ENCODE measurements at places on chromosomes 16 and 17.
A peak's percentile ranks its signal among the peaks of the same experiment; 100 is the strongest.

DNA sequence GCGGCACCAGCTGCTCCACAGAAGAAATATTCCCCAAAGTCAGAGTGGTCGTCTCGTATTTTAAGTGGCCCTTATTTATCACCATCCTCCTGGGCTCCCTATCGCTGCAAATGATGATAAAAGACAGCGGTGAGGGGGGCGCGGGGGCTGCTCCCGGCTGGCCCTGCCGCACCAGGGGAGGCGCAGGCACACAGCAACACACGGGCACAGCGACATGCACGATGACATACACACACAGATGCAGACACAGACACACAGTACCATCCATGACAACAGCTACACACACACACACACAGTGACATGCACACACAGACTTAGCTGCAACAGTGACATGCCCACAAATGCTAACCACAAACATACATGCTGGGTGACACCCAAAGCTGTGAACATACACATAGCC, 52.5 kb downstream of the MRM1 start:
- DNase-seq, result no peak

GRCh38 chr17:20066253-20066652, 57.1 kb downstream of the SPECC1 start:
- DNase-seq, result no peak

DNA sequence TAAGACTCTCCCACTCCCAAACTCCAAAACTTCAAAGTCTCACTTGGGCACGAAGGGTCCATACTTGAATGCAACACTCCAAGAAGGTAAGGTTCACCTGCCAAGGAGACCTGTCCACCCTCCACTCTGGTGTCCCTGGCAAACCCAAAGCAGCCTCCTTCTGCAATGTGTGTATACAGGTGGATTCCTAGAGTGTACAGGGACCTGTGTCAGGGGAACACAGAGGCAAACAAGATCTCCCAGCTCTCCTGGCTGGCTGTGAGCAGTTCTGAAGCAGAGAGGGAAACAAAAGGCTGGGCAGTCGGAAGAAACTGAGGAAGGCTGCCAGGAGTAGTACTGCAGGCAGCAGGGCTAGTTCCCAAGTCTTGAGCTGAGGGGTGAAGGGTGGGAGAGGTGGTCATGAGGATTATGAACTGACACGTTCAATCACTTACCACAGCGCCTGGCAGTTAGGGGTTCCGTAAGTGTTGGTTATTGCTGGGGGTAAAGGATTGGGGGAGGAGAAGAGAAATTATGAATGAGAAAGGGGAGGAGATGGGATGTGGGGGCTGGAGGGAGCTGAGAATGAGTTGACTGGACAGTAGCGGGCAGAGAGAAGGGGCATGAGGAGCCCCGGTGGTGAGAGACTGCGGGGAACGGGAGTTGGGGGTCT, 795 bp downstream of the KCTD13 start:
- no peak for DNase-seq

GRCh38 chr16:64712026-64712425, 409.8 kb downstream of the CDH11 start:
- DNase-seq, result no peak

DNA sequence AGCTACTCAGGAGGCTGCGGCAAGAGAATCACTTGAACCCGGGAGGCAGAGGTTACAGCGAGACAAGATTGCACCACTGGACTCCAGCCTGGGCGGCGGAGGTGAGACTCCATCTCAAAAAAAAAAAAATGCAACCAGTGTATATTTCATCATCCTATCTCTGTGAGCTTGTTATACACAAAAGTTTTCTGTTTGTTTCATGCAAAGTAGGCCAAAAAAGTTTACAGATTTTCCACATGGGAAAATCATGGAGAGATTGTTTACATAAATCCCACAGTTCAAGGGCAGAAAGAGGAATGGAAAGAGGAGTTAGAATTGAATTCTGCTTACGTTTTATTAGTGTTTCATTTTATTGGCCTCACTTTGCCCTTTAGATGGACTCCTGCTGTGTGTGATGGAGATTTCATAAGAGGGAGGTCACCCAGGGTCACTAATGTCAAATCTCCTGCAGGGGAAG, 24.7 kb downstream of the NARF start:
- no peak for DNase-seq

GRCh38 chr17:80008383-80008840, 27.3 kb downstream of the TBC1D16 start:
- DNase-seq, result peak; percentile 61

DNA sequence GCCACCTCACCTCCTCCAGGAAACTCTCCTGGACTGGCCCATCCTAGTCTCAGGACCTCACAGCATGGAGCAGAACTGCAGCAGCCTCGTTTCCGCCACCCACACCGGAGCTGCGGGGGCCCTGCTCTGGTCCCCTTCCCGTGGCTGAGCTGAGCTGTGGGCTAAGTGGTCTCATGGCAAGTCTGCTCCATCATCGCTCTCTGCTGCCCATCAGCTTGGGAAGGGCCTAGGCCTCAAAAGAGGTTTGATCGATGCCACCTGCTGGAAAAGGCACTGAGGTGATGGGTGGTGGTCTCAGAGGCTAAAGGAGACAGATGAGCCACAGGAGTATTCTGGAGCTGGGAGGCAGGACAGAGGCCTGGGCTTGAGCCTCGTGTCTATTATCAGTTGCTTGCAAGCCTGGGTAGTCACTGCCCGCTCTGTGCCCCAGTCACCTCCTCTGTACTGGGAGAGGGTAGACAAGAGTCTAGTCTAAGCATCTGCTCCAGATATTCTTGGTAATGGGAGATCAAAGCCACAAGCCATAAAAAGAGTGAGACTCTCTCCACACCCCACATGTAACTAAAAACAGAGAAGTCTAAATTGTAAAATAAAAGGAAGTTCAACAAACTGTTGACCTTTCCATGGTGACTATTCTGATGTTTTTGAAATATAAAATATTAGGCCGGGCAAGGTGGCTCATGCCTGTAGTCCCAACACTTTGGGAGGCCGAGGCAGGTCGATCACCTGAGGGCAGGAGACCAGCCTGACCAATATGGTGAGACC, 1.6 kb downstream of the ITGAE start:
- DNase-seq, result no peak

DNA sequence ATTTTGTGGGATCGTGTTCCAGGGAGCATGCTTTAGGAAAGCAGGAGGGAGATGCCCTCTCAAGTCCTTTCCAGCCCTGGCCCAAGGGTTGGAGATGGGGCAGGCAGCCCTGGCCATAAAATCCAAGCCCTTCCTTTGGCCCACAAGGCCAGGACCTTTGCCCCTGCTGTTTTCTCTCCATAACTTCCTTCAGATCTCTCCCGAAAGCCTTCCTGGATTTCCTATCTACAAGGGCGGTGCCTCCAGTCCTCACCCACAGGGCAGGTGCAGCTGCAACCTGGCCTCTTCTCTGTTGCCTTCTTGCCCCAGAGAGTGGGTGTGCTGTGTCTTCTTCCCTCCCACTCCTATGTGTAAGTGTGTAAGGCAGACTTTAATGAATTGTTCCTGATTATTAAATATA, 8.5 kb upstream of the PDP2 start:
- no peak for DNase-seq

- no peak for DNase-seq
Measured at GRCh38 chr16:79380995-79381602, 219.4 kb downstream of the MAF start.

GRCh38 chr17:51427856-51428255, 167.5 kb downstream of the UTP18 start:
- DNase-seq, result no peak

DNA sequence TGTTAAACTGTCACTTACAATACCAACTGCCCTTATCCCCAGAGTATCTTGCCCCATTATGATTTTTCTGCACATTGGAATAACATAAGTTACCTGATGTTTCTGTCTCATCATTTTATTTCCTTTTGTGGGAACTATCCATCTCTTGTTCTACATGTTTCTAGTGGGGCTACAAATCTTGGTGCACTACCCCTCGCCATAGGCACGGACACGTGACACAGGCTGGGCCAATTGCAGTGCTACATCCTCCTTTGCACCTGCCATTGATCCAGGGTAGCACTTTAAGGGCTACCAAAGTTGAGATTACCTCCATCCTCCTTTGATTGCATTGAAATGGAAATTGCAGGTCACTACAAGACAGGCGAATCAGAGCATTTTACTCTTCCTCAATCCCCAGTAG, 14.2 kb upstream of the SYT17 start:
- DNase-seq, result no peak

- DNase-seq, result peak; percentile 65
Measured at GRCh38 chr16:22077700-22078313, 14.5 kb upstream of the VWA3A start.

- no peak for DNase-seq
Measured at GRCh38 chr17:63624531-63624880, 2.3 kb downstream of the MAP3K3 start.

DNA sequence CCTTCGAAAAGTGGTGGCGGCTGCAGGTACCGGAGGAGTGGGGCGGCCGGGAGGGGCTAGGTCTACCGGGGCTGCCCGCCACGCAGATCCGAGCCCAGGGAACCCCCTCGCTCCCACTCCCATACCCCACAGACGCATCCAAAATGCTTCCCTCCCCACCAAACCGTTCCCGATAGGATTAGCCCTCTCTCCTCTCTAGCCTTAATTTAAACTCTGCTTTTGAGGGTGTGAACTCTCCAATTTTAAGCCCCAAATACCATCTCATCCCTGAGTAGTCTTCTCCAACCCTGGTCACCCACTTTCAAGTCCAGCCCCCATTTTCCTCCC, 260 bp upstream of the CXCL16 start:
- no peak for DNase-seq

DNA sequence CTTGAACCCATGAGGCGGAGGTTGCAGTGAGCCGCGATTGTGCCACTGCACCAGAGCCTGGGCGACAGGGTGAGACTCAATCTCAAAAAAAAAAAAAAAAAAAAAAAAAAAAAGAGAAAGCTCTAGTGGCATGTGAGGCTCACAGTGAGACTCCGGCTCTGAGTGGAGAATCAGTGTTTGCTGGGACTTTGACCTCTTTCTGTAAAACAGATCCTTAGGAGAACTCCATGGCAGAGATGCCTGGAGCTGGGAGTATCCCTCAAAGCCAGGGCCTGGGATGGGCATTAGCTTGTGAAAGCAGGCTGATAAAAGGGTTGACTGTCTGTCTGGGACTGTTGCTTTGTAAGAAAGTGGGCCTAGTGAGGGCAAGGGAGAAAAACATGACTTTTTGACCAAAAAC, 46.4 kb downstream of the ZNF207 start:
- no peak for DNase-seq

DNA sequence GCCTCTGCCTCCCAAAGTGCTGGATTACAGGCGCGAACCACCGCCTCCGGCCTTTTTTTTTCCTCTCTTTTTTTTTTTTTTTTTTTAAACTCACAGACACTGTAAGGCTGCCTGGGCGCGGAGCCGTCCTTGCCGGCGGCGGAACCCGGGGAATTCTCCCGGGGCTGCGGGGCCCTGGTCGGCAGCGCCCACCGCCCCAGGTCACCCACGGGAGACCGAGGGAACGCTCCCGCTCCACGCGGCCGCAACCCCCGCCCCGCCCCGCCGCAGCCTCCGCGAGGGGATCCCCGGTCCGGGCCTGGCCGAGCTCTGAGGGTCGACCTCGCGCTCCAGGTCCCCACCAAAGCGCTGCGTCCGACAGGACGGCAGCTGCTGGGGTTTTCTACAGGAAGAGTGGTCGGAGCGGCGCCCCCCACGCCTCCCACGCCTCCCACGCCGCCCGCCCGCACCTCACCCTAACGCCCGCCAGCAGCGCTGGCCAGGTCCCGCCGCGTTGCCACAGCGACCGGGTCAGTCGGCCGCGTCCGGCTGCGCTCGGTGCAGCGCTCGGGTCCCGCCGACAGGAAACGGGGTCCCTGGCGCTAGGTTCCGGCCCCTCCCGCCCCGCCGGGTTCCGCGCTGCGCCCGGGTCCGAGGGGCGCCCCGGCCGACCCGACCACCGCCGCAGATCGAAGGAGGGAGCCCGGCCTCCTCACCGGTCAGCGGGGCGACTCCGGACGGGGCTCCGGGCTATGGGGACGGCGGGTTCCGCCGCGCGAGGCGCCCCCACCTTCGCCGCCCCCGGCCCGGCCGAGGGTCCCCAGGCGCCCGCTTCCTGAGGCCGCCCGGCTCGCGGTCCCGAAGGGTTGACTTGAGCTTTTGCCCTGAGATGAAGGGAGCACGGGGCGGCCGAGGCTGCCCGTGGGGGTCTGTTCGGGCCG, at the start of gene CCDC57:
Gene CCDC57, minus strand, starts transcription at position 512 of the 920 bp plus-strand sequence. CDS start 10,898 bp downstream, outside the sequence.
- peak; percentile 63 for DNase-seq

DNA sequence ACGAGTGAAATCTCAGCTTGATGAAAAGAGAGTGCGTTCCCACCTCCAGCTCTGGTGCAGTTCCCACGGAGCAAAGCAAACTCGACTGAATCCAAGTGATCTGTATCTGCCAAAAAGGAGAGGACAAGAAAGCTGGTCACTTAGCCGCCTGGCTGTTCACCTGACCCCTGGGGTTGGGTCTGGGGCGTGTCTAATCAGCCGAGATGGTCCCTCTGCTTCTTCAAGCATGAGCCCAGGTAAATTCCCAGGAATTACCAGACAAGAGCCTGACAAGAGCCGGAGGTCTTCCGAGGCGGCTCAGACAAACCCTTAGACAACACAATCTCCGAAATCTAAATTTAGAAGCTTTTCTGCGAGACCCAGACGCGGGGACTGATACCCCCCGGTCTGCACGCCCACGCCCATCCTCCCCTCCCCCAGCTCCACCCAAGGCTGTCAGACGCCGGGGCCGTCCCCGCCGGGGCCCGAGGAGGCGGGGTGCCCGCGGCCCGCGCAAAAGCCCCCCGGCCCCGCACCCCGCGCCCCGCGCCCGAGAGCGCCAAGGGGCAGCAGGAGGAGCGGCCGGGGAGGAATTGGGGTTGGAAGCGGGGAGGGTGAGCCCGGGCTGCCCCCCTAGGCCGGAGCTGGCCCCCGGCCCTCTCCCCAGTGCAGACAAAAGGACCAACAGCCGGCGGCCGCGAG, 674 bp downstream of the ZNF821 start:
- no peak for DNase-seq

- DNase-seq, result no peak
Measured at GRCh38 chr16:53372992-53373871, 61.0 kb upstream of the RBL2 start.

DNA sequence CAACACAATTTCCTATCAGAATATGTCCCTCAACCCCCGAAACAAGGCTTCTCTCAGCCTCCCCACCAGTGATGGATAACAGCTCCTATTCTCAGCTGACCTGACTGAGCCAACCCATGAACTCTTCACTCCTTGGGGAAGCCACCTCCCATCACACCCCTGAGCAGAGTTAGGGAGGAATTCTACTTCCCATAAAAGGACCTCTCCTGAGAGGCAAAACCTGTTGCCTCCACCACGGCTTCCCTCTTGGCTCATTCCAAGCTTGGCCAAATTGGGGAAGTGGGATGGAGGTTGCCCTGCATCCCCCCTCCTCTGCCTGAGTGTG, 5.7 kb upstream of the RASL10B start:
- DNase-seq, result no peak

Data from T1000 (cell line).